ENCODE measurements at places on chromosomes 7 and 10.
A peak's percentile ranks its signal among the peaks of the same experiment; 100 is the strongest.

DNA sequence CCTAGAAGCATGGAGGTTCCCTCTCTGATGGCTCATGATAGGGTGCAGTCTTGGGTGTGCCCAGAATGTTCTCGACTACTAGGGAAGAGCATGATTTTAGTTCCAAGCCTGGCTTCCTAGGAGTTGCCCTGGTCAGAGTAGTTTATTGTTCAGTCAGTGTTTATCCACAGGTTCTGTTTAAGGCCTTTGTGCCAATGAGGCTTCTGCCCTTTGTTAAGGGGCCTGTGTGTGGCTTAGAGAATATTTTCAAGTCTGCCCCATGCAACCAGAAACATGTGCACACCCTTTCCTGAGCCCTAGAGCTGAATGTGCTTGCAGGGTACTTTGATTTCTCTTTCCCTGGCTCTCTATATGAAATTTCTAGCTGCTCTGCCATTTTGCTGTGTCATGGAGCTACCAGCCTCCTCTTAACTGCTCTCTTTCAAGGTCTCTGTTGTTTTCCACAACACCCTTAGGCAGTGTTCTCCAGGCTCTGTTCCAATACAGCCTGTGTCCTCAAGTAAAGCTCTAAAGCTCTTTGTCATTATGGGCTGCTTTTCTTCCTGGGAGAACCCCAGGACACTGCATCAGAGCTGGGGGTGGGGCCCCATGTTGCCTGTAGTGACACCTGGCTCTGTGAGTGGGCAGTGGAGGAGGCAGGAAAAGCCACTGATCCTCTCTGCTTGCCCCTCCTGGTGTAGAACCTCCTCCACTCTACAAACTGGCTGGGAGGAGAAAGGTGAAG lies 34.1 kb upstream of the TSPAN33 start:
- DNase-seq: no peak

GRCh38 chr10:131085091-131085860 lies 226.2 kb downstream of the TCERG1L start:
- DNase-seq: no peak

GRCh38 chr7:134371971-134372370 lies 55.2 kb upstream of the SLC35B4 start:
- no peak for DNase-seq

DNA sequence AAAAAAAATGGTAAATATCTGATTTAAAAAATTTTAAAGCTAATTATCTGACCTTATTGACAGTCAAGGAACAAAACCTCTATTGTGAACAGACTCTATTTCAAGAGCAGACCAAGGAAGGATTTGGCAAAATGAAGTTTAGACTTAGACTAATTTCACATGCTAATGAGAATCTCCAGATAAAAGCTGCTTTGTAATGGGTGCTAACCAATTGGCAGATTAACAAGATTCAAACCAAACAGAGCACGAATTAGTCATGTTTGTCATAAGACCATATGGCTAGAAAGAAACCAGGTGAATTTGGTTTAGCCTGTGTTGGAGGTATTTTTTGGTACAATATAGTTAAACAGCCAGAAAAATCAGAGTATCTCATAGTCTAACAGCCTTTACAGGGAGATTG lies 429.1 kb upstream of the NFE2L3 start:
- no peak for DNase-seq

DNA sequence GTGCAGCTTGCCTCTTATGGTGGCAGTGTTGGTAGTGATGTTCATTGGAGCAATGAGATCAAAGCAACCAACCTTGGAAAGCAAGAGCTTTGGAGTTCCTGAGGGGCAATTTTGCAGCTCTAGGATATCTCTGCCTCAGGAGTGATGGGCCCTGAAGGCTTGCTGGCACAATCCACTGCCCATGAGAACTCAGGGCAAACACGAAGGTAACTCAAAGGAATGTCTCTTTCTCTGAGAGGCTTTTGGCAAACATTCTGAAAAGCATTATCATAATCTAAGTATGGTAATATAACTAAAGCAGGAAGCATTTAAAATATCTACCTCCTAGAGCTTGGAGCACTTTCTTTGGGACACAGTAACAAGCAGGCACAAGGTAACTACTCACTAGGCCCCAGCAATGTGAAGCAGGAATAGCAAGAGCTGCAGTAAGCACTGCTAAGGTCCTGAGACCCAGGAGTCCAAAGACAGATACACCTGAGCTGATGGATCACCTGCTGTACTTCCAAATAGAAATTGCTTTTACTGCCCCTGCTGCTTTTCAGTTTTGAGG lies 103.1 kb downstream of the NRF1 start:
- no peak for DNase-seq

GRCh38 chr7:86199881-86200614 lies 443.7 kb upstream of the GRM3 start:
- no peak for DNase-seq

DNA sequence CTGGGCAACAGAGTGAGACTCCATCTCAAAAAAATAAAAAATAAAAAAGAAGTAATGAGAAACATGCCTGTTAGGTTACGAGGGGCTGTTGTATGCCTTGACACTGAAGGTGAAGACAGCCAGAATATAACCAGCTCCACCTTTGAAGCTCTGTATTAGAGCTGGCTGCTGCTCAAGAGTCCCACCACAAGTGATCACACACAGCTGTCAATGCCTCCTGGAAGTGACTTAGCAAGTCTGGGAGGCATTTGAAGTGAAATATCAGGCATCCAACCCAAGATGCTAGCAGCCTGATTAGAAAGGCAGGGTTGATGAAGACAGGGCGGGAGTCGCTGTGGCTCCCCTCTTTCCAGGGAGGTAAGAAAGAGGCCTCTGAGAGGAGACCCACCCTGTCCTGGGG lies 34.1 kb upstream of the INPP5F start:
- no peak for DNase-seq

GRCh38 chr10:129743738-129744133 lies 220.3 kb downstream of the EBF3 start:
- DNase-seq: no peak

DNA sequence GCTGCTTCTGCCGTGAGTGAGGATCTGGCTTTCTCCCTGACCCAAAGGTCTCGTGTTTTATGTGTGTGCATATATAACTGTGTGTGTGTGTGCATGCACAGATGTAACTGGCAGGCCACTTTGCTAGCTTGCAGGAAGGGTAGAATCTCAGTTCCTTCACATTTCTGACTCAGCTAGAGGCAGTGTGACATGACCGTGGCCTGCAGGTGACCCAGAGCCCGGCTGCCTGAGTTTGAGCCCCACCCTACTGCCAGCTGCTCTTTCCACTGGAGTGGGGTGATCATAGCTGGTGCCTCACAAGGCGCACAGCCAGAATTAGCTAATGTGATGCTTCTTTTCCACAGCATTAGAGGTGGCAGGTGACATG lies 9.3 kb upstream of the MYL7 start:
- DNase-seq: no peak

- no peak for DNase-seq
Measured at GRCh38 chr10:101749047-101750016, 26.6 kb downstream of the FGF8 start.

- no peak for DNase-seq
Measured at GRCh38 chr10:86260564-86260963, 106.0 kb downstream of the GRID1 start.

GRCh38 chr10:75695994-75696393 lies 264.6 kb downstream of the LRMDA start:
- no peak for DNase-seq

DNA sequence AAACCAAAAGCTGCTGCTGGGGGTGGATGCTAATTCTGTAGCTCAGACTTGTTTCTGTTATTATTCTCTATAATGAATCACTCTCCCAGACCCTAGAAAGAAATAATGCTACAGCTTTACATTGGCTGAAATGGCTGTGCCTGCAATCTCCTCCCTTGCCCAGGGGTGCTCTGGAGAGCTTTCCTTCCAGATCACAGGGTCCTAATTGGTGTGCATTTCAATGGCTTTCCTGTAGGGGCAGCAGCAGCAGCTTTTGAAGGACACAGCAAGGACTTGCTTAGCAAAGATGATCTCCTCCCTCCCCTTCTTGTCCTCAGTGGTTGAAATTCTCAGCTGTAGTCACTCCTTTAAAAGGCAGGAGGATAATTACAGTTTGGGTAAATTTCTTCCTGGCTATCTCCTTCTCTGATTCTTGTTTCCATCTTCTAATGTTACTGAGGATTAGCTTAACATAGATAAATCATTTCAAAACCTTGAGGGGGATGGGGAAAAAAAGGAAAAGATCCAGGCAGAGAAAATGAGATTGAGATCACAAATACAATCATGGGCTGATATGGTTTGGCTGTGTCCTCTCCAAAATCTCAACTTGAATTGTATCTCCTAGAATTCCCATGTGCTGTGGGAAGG lies 120.2 kb upstream of the CTTNBP2 start:
- DNase-seq: no peak

GRCh38 chr10:119209035-119209735 lies 1.8 kb downstream of the GRK5 start:
- no peak for DNase-seq

GRCh38 chr10:61812920-61813319 lies 88.6 kb upstream of the ARID5B start:
- no peak for DNase-seq

GRCh38 chr7:150515248-150516147 lies 826 bp downstream of the GIMAP7 start:
- no peak for DNase-seq

DNA sequence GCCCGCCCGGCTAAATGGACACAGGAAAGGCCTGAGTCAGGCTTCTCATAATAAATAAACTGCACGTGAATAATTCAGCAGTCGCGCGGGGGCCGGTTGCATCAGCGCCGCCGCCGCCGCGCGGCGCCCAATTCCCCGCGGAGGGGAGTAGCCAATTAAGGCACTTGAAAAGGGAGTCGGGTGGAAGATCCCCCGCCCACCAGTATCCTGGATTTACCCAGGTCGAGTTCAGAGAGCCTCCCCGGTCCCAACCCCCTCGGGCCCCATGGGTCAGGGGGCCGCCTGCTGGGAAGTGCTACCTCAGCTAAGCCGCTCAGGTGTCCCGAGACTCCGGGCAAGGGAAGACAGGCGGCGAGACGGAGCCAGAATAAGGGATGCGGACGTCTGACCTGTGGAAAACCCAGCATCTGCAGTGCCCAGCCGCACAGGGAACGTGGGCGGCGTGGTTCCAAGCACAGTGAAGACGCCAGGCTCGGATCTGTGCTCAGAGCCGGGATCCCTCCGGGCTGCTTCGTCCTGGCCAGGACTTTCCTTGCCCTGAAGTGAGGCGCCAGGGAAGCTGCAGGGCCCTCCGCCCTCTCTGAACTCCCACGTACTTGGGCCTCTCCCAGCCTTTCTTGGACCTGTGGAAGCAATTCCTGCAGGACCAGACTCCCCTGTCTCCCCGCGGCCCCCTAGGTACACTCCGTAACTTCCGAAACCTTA lies 7.3 kb upstream of the LBX1 start:
- no peak for DNase-seq

DNA sequence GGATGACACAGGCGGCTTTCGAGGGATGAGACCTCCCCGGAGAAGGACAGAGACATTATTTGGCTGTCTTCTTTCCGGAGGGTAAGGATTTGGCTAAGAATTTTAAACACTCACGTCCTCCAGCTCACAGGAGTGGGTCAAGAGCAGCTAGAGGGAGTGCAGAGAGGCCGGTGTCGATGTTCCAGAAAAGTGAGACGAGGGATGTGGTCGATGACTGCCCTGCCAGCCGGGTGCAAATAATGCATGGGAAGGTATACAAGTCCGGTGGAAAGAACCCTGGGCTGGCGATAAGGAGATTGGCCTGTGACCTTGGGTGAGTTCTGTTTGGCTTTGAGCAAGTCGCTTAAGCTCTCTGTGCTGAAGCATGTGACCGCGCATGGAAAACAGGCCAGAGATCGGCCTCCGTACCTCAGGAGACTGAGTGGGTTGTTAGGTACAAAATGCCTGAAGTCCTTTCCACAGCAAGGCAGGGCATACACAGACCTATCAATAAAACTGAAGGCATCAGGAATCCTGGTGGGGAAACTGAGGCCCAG lies 149.1 kb downstream of the UBE2H start:
- no peak for DNase-seq

DNA sequence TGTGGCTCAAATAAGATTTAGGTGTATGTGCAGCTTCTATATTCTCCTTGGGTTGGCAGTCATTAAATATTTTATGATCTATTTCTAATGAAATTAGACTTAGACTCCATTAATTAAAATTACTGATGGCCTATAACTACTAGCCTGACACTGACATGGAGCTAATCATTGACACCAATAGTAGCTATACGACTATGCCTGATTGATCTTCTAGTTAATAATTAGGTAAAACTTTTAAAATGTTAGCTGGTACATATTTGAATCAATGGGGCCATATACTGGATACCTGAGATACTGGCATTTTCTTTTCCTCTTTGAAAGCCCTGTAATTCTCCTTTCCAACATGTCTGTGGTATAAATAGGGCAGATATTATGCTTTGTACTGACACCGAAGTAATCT lies 14.4 kb downstream of the WEE2 start:
- no peak for DNase-seq

DNA sequence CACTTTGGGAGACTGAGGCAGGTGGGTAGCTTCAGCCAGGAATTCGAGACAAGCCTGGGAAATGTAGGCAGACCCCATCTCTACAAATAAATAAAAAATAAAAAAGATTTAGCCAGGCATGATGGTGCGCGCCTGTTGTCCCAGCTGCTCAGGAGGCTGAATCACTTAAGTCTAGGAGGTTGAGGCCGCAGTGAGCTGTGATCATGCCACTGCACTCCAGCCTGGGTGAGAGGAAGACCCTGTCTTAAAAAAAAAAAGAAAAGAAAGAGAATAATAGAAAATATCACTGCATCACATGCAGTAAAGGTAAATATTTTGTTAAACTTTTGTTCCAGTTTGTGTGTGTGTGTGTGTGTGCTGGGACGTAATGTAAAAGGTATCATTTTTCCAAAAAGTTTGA lies 3.0 kb downstream of the STRIP2 start:
- DNase-seq: no peak

DNA sequence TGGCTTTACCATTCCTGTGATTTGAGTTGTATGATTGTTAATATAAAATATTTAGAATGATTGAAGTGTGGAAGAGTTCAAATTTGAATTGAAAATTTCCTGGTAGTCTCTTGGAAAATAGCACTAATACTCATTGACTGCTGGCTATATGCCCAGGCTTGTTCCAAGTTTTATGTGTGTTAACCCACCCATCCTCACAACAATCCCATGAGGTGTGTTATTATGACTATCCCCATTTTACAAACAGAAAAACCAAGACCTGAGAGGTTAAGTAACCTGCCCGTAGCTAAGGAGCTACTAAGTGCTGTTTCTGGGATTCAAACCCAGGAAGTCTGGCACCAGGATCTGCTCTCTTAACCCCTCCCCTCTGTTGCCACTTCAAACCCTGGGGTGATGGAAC lies 213.9 kb downstream of the CREB5 start:
- DNase-seq: peak; percentile 67

DNA sequence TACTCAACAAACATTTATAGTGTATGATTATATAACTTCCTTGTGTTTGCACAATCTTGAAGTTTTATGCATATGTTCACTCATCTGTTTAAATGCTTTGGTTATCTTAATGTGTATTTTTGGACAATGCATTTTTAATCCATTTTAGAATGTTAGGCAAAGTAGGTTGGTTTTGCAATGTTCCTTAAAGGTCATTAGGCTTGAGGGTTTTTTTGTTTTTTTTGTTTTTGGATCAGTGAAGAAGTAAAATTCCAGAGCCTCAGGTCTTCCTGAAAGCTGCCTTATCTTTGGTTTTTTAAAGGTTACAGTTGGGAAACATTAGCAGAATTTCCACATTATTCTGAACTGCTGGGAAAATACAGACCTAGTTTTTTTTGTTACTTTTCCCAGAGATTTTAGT lies 12.8 kb downstream of the MDFIC start:
- DNase-seq: no peak

- DNase-seq: no peak
Measured at GRCh38 chr10:61841338-61841875, 60.1 kb upstream of the ARID5B start.
